ENCODE measurements at places on chromosomes 11 and 22.
A peak's percentile ranks its signal among the peaks of the same experiment; 100 is the strongest.

GRCh38 chr11:103681855-103682254, 354.6 kb upstream of the DDI1 start:
- H3K36me3 ChIP-seq, result no peaks in the 10 kb centered on the region
- DNase-seq, result no peak
- H3K4me1 ChIP-seq, result peaks cover 3% of the 10 kb centered on the region
- no peak overlapping the region for H3K4me3 ChIP-seq

DNA sequence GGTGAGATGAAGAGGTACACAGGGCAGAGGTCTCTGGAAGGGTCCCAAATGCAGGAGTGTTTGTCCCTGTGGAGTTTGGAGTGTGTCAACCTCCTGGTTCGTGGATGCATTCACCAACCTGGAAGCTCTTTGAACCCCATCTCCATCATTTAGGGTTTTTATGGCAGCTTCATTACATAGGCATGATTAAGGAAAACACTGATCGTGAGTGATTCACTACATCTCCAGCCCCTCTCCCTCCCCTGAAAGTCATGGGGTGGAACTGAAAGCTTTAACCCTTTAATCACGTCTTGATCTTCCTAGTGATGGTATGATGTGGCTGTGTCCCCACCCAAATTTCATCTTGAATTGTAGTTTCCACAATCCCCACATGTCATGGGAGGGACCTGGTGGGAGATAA, 19.8 kb upstream of the INCENP start:
- H3K27ac ChIP-seq, result no peak overlapping the region
- H3K4me3 ChIP-seq, result no peak overlapping the region
- peaks cover 5% of the 10 kb centered on the region for H3K4me1 ChIP-seq
- H3K27me3 ChIP-seq, result no peaks in the 10 kb centered on the region

DNA sequence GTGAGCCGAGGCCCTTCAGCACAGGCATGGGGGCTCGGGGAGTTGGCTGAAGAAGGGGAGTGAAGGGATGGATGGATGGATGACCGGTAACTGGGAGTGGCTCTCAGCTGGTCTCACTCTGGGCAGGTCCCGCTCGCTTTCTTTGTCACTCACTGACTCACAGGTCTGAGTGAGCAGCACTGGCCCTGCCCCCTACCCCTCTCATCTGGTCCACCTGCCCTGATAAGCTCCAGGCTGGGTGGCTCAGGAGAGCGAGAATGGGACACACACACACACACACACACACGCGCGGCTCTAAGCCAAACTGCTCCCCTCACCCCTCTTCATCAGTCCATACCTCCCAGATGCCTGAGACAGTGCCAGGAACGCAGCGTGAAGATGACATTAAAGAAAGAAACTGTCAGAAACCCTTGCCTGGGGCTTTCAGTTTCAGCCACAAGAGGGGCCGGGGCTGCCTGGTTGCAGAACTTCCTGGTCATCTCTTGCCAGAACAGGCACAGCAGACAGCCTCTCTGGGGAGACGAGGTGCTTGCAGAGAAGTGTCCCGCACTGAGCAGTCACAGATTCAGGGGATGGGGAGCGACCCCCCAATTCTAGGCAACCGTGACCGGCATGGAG, 16.5 kb upstream of the SHISAL1 start:
- peaks cover 40% of the 10 kb centered on the region for H3K27me3 ChIP-seq
- DNase-seq, result no peak
- H3K36me3 ChIP-seq, result no peaks in the 10 kb centered on the region
- H3K4me3 ChIP-seq, result no peak overlapping the region

DNA sequence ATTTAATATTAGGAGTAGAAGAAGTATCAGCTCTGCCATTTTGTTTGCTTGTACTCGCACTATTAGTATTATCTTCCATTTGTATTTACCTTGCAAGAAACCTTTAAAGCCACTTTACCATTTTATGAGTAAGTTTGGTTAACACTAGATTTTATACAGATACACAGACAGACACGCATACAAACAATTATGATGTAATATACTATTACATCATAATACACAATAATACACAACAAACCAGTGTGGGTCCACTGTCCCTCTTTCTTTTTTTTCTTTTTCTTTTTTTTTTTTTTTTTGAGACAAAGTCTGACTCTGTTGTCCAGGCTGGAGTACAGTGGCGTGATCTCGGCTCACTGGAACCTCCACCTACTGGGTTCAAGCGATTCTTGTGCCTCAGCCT, 170.3 kb upstream of the NARS2 start:
- no peaks in the 10 kb centered on the region for H3K4me1 ChIP-seq
- no peak overlapping the region for H3K27ac ChIP-seq
- H3K4me3 ChIP-seq, result no peak overlapping the region

- no peak overlapping the region for H3K4me3 ChIP-seq
- H3K36me3 ChIP-seq, result no peaks in the 10 kb centered on the region
- H3K4me1 ChIP-seq, result peaks cover 6% of the 10 kb centered on the region
- DNase-seq, result no peak
- no peak overlapping the region for H3K27ac ChIP-seq
- H3K27me3 ChIP-seq, result peaks cover 13% of the 10 kb centered on the region
Measured at GRCh38 chr11:116065986-116066385, 561.8 kb upstream of the CADM1 start.

- peaks cover 24% of the 10 kb centered on the region for H3K36me3 ChIP-seq
- H3K27me3 ChIP-seq, result no peaks in the 10 kb centered on the region
- H3K27ac ChIP-seq, result no peak overlapping the region
- H3K4me3 ChIP-seq, result no peak overlapping the region
- peaks cover 16% of the 10 kb centered on the region for H3K4me1 ChIP-seq
Measured at GRCh38 chr11:62805961-62806441, 761 bp upstream of the NXF1 start.

DNA sequence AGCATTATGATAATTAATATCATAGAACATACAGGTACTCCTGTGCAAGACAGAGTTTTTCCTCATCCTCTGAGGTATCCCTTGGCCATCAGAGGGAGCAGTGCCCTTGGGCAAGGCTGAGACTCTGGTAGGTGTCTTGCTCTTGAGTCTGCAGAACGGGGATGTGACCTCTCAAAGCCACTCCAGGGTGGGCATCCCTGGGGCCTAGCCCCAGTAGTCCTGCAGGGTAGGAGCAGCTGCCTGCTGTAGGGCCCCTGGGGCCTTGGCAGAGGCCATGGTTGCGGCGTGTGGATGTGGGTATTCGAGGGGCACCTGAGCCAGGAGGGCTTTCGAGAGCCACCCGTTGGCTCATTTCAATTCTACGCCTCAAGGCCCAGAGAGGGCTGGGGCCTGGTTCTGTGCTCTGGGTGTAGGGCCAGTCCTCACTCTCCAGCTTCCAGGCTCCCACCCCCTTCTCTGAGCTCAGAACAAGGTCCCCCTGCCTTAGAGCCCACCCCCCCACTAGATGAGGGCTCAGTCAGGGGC, 7.7 kb upstream of the OMP start:
- H3K36me3 ChIP-seq, result peaks cover 46% of the 10 kb centered on the region
- no peak overlapping the region for H3K4me3 ChIP-seq
- no peak overlapping the region for H3K27ac ChIP-seq
- no peaks in the 10 kb centered on the region for H3K4me1 ChIP-seq
- DNase-seq, result no peak
- no peaks in the 10 kb centered on the region for H3K27me3 ChIP-seq

DNA sequence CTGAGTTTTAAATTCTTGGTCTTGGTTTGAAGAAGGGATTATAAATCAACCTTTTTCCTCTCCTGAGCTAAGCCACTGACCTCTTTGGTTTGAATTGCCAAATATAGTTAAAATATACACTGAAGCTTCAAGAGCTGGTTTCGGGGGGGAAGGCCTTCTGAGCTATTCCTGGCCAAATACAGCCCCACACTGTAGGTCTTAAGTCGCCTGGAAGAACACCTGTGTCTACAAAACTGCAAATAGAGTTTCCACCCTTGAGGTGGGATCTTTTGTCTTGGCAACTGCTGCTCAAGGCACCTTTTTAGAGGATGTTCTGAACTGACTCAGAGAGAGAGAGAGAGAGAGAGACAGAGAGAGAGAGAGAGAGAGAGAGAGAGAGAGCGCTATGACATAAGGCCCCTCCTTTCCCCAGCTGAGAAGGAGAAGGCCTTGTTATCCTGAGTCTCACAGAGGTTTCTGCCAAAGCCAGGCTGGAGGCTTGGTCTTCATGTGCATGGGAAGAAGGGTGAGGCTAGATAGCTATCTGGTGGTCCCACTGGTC, 5.5 kb downstream of the ADM start:
- no peaks in the 10 kb centered on the region for H3K27me3 ChIP-seq
- H3K4me1 ChIP-seq, result peaks cover 6% of the 10 kb centered on the region
- no peak overlapping the region for H3K4me3 ChIP-seq
- H3K27ac ChIP-seq, result peak overlapping the region; percentile 41
- peaks cover 27% of the 10 kb centered on the region for H3K36me3 ChIP-seq
- peak; percentile 68 for DNase-seq

DNA sequence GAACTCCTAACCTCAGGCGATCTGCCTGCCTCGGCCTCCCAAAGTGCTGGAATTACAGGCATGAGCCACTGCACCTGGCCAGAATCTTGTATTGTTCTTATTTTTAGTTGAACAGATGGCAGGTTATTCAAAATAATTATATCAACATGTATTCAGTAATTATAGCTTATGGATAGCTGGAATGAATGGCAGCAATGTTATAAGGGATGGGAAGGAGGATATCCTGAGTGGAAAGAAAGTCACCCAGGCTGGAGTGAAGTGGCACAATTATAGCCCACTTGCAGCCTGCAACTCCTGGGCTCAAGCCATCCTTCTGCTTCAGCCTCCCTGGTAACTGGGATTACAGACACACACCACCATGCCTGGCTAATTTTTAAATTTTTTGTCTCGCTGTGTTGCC, 88.1 kb downstream of the MED15 start:
- peaks cover 15% of the 10 kb centered on the region for H3K4me1 ChIP-seq
- DNase-seq, result no peak

DNA sequence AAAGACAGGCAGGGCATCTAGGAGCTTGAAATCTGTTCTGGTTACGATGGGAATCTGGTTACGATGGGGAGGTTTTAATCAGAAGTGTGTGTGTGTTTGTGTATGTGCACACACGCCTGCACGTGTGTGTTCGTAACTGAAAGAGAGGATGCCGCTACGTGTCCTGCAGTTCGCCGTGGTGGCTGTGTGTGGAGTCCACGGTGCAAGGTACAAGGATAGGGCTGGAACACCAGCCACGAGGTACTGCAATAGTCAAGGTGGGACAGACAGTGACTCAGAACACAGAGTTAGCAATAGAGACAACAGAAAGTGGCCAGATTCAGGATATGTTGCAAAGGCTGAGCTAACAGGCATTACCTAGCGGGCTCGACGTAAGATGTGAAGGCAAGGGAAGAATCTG, 46.7 kb downstream of the IGSF9B start:
- no peaks in the 10 kb centered on the region for H3K4me1 ChIP-seq
- peaks cover 18% of the 10 kb centered on the region for H3K27me3 ChIP-seq
- no peaks in the 10 kb centered on the region for H3K36me3 ChIP-seq
- H3K27ac ChIP-seq, result no peak overlapping the region

DNA sequence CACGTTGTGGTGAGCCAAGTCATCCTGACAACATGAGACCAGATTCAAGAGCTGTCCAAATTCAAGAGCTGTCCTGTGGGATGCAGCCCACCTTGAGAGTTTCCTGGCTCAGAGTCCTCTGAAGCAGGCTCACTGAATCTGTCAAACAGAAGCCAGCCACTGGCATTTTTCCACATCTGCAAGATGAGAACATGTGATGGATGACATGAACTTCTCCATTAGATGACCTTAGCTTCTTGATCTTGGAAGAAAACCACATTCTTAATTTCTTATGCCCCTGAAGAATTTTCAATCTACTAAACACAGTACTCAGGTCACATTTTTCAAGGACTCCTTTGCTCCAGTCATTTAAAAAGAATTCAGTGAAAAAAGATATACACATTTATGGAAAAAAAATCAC, 291.0 kb downstream of the GUCY1A2 start:
- no peak for DNase-seq
- no peaks in the 10 kb centered on the region for H3K4me1 ChIP-seq
- no peak overlapping the region for H3K4me3 ChIP-seq

DNA sequence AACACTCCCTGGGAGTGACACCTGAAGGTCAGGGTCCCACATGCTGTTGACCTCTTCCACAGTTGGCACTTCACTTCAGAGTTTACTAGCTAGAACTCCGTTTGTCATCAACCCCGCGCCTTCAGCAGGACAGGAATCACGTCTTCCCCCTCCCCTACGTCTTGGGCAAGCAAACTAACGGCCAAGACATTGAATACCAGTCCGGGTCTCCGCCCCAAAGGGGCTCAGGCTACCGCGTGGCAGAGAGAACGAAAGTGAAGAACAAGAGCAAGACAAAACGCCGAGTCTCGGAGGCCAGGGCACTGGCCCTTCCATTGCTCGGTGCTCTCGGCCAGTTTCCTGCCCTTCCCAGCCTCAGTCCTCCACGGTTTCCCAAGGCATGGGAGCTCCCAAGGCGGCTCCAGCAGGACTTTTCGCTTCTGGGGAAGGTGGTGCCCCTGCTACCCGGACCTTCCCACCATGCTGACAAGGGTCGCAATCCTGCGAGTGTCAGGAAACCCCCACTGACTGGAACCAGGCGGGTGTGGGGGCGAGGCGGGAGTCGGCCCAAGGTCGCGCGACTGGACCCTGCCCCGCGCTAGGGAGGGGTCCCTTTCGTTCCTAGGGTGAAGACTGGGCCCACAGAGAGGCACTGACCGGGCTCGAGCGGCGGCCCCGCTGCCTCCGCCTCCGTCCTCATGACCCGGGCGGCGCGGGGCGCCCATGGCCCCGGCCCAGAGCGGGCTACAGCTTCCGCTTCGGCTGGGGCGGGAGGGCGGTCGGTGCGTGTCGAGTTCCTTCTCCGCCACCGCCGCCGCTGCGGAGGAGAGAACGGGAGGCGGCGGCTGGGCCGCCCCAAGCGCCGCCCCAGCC, at the start of gene GUCD1:
GUCD1 (minus strand) TSS at position 826 of the 852 bp plus-strand sequence; CDS start at position 679, 147 bp downstream.
- peak within 1 kb of the TSS; percentile 98 for H3K4me3 ChIP-seq
- peak; percentile 72 for DNase-seq

DNA sequence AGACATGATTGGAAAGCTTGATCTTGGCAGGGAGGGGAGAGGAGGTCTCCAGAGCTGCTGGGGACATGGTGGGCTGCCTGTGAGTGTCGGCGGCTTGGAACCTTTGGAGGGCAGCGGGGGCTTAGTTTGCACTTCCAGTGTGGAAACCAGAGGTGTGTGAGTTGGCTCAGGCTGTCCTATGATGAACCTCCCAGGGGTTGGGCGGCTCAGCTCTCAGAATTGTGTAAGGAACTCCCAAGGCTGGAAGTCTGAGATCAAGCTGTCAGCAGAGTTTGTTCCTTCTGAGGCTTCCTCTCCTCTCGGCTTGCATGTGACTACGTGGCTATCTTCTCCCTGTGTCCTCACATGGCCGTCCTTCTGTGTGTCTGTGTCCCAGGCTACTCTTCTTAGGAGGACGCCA, 87.9 kb upstream of the B3GAT1 start:
- H3K4me3 ChIP-seq, result no peak overlapping the region
- no peaks in the 10 kb centered on the region for H3K36me3 ChIP-seq
- H3K27ac ChIP-seq, result no peak overlapping the region
- no peaks in the 10 kb centered on the region for H3K4me1 ChIP-seq

DNA sequence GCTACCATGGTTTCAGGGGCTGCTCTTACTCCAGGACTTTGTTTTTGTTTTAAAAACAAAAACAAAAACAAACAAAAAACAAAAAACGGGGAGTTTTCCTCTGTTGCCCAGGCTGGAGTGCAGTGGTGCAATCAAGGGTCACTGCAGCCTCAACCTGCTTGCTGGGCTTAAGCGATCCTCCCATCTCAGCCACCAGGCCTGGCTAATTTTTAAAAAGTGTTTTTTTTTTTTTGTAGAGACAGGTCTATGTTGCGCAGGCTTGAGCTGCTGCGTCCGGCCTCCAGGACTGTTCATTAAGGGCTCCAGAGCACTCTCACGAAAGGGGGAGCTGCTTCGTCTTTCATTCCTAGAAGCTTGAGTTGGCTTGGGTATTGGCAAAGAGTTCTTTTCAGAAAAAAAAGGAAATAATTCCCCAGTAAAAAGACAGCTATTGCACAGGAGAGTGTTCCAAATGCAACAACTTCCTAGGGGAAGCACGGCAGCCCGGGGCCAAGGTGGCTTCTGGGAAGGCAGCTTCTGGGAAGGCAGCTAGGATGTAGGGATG, 78.5 kb downstream of the NAT10 start:
- no peak overlapping the region for H3K27ac ChIP-seq
- no peaks in the 10 kb centered on the region for H3K36me3 ChIP-seq
- no peak overlapping the region for H3K4me3 ChIP-seq

All from mesenchymal stem cell (in vitro differentiated cells and primary cell).